ENCODE measurements at places on chromosomes 6 and 20. TPM values are rescaled to one million over a fixed set of nuclear protein-coding genes. Genes with fewer than 3 reads are reported as not detected.

- no peaks in the 10 kb centered on the region for H3K4me1 ChIP-seq
- H3K4me3 ChIP-seq: peak overlapping the region; percentile 47
- H3K27me3 ChIP-seq: no peaks in the 10 kb centered on the region
- no peak overlapping the region for H3K27ac ChIP-seq
- H3K36me3 ChIP-seq: no peaks in the 10 kb centered on the region
- no peak for DNase-seq
These were observed 21.1 kb upstream of the HLA-DRB1 start for GRCh38 chr6:32610682-32611296.

DNA sequence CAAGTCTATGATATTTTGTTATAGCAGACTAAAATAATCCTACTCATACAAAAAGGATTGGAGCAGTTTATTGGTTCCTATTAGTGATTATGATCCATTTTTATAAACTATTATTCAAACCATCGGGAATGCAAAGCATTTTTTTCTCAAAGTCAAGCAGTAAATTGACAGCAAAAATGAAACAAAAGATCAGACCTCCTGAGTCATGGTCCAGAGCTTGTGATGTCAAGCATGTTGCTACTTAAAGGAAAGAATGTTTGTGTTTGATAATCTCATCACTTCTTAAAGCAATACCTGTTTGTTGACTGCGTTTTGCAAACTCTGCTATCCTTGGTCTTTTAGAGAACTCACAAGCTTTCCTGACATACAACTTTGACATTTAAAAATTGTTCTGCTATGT lies 204.4 kb downstream of the SAMD5 start:
- no peak for DNase-seq
- no peaks in the 10 kb centered on the region for H3K27me3 ChIP-seq
- no peaks in the 10 kb centered on the region for H3K36me3 ChIP-seq
- no peaks in the 10 kb centered on the region for H3K4me1 ChIP-seq

DNA sequence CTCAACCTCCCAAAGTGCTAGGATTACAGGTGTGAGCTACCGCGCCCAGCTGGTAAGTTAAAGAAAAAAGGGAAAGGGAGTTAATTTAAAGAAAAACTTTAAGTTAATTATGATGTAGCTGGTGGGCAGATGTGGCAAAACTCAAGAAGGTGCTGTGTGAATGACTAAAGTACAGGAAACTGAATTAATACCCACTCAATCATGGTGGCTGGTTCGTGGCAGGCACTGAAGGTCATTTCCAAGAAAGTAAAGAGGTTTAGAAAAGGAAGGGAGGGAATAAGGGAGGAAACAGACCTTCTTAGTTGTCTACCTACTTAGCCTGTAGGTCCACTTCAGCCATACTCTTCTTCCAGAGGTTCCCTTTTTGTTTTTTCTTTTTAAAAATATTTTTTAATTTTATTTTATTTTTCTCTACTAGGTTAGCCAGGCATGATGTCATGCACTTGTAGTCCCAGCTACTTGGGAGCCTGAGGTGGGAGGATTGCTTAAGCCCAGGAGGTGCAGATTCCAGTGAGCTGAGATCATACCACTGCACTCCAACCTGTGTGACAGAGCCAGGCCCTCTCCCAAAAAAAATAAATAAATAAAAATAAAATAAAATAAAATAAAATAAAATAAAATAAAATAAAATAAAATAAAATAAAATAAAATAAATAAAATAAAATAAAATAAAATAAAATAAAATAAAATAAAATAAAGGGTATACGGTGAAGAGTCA lies 11.9 kb upstream of the TGM3 start:
- DNase-seq: peak; percentile 72
- no peak overlapping the region for H3K27ac ChIP-seq
- no peaks in the 10 kb centered on the region for H3K36me3 ChIP-seq
- H3K4me3 ChIP-seq: no peak overlapping the region

- DNase-seq: peak; percentile 73
- no peak overlapping the region for H3K4me3 ChIP-seq
- no peaks in the 10 kb centered on the region for H3K36me3 ChIP-seq
- H3K27ac ChIP-seq: no peak overlapping the region
- H3K27me3 ChIP-seq: no peaks in the 10 kb centered on the region
These were observed 99.0 kb upstream of the KCNG1 start for GRCh38 chr20:51121901-51122412.

Gene BTNL2
- not detected for total RNA-seq

Gene CRISP2
- 0.34 TPM for total RNA-seq

Measured in endodermal cell (in vitro differentiated cells).